D721Med (cell line): ENCODE measurements at places on chromosomes 11 and 22.

GRCh38 chr11:95363708-95364107 is 132.7 kb upstream of the SESN3 start:
- DNase-seq = no peak

GRCh38 chr22:28279888-28280287 is 360.8 kb upstream of the PITPNB start:
- DNase-seq = no peak

DNA sequence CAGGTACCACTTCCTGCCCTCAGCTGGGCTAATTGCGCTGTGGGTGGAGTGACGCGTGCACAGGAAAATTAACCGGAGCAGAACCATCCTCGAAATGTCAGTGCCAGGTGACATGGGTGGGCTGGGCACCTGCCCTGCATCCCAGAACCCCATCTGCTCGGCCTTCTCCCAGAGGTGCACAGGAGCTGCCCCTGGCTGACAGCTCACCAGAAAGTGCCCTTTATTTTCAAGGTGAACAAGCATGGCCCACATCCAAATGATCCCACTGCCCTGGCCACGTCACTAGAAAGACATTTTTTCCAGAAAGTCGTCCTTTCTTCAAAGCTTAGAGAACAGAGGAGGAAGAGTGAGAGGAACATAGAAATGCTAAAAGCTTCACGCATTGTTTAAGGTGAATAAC is 4.1 kb upstream of the ELFN2 start:
- DNase-seq = no peak

GRCh38 chr22:31269892-31270579 is 22.3 kb downstream of the PIK3IP1 start:
- no peak for DNase-seq
